ENCODE measurements at places on chromosomes 1 and 21. TPM values are rescaled to one million over a fixed set of nuclear protein-coding genes. Genes with fewer than 3 reads are reported as not detected.

Gene CAMK2N1
- 12.2 TPM for total RNA-seq

Gene RNU1-1
- total RNA-seq: under 0.01 TPM

Gene IL22RA1
- total RNA-seq: 2.1 TPM

Gene KCNA2
- not detected for total RNA-seq

Gene DISP3
- 0.37 TPM for total RNA-seq

Gene HOOK1
- total RNA-seq: 7.1 TPM

Gene CCDC185
- not detected for total RNA-seq

Gene CERS2
- total RNA-seq: 53.4 TPM

Gene RGS7
- not detected for total RNA-seq
